ENCODE measurements at places on chromosomes 5 and 9.

GRCh38 chr9:89576404-89576839 lies 28.4 kb upstream of the GADD45G start:
- DNase-seq = no peak

GRCh38 chr9:106065136-106065535 lies 370.8 kb downstream of the TMEM38B start:
- DNase-seq = no peak

DNA sequence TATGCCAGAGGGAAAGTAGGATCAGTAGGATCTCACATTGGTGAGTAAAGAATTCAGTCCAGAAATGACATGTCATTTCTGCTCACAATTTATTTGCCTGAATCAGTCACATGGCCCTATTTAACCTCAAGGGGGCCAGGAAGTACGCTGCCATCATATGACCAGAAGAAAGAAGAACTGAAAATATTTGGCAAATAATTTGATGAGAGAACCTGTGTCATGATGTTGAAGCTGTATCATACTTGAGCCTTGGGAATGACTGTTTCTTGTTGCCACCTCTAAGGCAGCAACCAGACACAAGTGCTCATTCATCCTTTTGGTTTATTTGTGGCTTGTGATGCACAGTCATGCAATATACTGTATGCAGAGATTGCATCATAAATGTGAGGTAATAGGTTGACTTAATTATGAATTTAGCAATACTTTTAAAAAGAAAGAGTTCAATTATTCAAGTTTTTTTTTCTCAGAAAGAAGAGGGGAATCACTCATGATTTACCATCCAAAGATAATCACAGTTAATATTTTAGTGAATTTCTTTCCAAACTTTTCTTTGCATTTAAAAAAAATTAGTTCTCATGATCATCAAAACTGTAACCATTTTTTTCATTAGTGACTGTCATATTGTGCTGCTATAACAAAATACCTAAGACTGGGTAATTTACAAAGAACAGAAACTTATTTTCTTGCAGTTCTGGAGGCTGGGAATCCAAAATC lies 8.2 kb upstream of the ZFYVE16 start:
- no peak for DNase-seq

- DNase-seq = no peak
Measured at GRCh38 chr9:655875-656274, 185.6 kb upstream of the DMRT1 start.

GRCh38 chr9:88106492-88106891 lies 31.8 kb downstream of the SPATA31C2 start:
- no peak for DNase-seq

- no peak for DNase-seq
Measured at GRCh38 chr5:6349387-6349786, 29.0 kb downstream of the MED10 start.

DNA sequence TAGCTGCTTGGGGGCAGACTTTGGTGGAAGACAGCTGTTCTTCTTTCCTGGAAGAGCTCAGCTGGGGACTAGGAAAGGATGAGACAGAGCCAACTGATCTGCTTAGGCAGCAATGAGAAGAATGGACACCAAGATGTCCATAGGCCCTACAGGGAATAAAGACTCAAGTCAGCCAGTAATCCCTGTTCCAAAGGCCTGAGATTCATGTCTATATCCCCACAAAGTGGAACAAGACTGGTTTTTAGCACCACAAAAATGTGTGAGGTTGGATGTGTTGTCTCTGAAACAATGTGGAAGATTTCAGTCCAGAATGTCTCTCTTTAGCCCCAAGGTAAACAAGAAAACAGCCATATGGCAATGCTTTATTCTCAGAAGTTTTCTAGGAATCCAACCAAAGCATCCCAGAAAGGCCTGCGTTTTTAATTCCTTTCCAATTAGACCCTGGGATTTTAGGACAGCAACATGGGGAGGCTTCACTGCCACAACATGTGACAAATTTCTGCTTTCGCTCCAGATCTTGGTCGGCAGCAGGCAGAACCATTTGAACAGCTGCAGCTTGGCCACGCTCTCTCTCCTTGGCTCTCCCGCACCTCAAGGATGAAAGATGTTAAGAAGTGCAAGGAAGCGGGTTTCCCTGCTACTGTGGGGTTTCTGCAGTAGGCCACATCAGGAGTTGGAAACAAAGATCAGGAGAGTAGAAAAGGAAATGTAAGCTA lies 245.1 kb downstream of the FSTL4 start:
- DNase-seq = no peak

GRCh38 chr5:59328709-59329296 lies 564.7 kb downstream of the PDE4D start:
- no peak for DNase-seq

GRCh38 chr5:116766470-116766947 lies 191.9 kb upstream of the SEMA6A start:
- no peak for DNase-seq

GRCh38 chr5:137280656-137281055 lies 218.5 kb downstream of the SPOCK1 start:
- no peak for DNase-seq
